ENCODE measurements at places on chromosomes 4 and X.

- DNase-seq: no peak
These were observed 8.7 kb upstream of the SHOX start for GRCh38 chrX:621705-622503.

GRCh38 chrX:139083191-139083590 lies 371.7 kb upstream of the FGF13 start:
- DNase-seq: no peak

GRCh38 chr4:186792728-186793366 lies 69.2 kb upstream of the FAT1 start:
- DNase-seq: no peak

DNA sequence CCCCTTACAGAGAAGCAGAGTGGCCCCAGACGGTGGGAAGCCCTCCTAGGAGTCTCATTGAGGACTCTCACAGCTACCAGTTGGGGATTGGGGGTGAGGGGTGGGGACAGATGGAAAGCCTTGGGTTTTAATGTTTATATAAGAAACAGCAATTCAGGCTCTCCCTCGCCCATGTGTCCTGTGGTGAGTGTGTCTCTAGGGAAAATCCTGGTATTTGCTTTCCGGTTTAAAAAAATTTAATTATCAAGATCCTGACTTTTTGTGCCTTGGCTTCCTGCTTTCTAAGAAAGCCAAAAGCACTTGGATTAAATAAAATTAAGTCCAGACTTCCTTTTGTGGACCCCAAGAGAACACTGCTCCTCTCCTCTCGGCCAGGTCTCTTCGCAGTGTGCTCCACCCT lies 93.8 kb downstream of the SOWAHB start:
- no peak for DNase-seq

DNA sequence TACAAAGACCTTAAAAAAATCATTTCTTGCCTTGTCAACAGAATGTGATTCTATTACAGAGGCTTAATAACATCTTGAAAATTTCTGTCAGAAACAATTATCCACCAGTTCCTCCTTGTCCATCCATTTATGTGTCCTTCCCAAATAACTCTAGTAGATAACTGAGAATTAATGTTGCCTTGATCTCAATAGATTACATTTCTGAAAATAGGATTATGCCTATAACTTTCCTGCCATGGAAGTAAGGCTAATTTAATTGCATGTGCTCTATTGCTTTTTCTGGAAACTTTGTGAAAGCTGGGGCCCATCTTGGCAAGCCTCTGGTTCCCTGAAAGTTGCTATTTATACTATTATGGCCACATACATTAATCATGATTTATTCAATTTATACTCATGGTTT lies 76.2 kb upstream of the UNC5C start:
- no peak for DNase-seq

DNA sequence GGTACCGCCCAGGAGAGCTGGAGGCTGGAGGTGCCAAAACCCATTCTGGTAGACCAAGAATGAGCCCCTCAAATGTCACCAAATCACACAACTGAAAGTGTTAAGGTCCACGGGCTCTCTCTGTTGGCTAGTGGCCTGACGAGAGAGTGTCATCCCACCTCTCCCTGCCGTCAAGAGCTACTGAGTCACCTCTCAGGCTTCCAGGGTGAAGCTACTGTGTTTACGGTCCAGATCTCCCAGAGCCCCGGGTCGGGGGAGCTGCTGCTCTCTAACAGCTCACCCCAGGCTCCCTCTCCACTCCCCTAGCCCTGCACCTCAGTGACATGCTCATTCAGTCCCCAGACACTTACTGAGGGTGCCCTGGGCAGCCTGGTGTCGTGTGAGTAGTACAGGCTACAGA lies 59.2 kb downstream of the ADGRG2 start:
- no peak for DNase-seq

DNA sequence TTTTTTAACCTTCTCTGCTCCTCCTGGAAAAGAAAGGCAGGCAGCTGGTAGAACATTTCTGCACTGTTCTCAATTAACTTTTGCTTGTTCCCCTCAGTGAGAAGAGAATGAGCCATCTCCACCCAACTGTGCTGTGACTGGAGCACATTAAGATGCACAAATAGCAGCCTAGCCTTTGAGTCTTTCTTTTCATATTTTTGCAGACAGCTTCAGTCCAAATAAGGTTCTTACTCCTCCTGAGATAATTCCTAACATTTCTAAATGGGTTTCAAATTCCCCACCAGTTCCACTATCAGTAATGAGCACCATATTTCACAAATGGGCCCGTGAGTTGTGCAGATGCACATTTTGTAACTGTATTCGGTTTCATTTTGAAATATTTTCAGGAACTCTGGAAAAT lies 118.6 kb downstream of the SPCS3 start:
- no peak for DNase-seq

- no peak for DNase-seq
These were observed 371.4 kb upstream of the FAM241A start for GRCh38 chr4:111773858-111774257.

DNA sequence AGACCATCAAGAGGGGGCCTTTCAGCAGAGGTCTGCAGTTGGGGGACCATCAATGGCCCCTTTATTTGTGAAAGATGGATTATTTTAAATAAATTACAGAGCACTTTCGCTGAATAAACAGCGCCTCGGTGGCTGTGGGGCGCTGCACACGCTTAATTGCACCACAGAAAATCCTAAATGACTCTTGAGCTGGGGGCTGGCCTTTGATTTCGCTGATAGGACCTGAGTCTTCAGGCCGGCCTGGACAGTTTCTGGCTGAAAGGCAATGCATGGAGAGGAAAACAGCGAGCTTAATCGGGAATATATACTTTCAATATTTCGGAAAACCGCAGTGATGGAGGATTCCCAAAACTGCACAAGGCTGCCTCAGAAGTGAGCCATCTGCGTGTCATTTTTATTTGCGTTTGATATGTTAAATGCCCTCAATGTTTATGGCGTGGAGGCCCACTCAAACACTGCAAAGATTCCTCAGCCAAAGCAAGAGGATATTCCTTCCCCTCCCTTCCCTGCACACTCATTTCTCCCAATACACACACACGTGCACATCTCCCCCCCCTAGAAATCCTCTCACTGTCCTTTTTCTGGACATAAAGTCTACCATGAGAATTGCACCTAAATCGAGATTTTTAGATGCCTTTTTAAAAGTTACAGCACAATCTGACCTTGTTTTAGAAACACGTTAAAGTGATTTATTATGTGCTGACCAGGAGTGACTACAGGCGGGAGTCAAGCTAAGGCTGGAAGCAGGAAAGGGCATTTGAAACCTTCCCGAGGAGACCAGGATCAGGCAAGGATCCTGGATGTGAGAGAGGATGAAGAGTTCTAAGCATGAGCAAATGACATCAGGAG lies 340.7 kb downstream of the RAB28 start:
- no peak for DNase-seq

DNA sequence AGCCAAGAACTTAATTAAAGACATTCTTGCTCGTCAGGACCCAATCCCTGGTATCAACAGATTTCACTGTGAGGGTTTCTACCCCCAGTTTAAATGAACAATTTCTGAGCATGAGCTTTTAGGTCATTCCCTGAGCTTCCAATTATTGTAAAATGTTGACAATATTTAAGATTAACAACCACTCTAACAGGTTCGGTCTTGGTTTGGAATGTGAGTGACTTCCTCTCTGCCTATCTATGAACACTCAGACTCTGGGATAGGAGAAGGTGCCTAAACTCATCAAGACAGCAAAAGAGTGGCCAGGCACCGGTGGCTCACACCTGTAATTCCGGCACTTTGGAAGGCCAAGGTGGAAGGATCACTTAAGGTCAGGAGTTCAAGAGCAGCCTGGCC lies 82.9 kb upstream of the TMEM150C start:
- no peak for DNase-seq

DNA sequence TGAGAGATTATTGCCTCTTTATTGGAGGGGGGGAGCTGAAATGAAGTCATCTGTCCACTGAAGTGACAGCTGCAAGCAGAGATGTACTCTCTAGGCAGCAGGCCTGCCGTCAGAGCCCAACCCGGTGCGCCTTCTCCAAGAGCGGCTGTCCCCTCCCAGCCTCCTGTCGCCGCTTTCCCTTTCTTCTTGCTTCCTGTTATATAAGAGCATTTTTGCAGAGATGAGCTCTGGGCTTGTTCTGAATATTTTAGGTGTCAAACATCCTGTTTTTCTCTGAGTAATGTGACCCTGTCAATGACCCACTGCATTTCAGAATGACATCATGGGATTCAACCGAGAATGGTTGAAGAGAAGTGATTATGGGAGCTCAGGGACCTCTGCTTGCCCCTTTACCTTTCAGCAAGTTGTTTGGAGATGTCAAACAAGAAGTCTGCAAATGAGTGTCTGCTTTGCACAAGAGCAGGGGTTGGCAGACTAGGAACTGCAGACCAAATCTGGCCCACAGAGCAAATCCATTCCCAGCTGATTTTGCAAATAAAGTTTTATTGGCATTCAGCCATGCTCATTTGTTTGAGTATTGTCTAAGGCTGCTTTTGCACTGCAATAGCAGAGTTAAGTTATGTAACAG lies 79.9 kb downstream of the SLC9A6 start:
- no peak for DNase-seq

DNA sequence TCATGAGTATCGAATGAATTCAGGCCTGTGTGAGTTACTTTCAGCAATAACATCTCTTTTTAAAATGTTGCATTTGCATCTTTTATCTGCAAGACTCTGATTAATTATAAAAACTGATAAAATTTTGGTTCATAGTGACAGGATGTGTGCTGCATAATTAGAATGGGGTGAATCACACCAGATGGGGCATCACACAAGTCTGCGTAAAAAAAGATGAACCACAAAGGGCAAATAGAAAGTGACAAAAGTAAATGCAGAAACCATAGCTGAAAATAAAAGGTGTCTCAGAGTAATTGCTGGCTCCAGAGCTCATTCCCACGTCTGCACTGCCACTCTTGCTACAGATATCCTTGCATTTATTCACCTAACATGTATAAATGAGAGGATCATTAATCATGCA lies 131.1 kb downstream of the HS3ST1 start:
- DNase-seq: no peak

GRCh38 chr4:531076-531475 lies 32.1 kb downstream of the PIGG start:
- DNase-seq: no peak

DNA sequence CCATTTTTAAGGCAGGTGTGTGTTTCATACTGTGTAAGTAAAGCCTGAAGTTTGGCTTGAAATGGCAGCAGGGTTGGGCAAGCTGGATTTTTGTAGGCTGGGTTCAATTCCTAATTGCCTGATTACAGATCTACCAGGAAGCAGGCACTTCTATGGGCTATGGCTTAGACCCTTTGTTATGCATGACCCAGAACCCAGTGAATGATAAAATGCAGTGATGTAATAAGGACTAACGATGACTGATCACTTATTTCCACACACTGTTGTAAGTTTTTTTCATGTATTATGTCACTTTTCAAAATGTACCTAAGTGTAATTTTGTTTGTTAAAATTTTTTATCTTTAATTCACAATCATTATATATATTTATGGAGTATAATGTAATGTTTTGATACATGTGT lies 8.6 kb downstream of the LANCL3 start:
- DNase-seq: no peak

GRCh38 chr4:108143515-108143914 lies 25.2 kb downstream of the LEF1 start:
- no peak for DNase-seq

DNA sequence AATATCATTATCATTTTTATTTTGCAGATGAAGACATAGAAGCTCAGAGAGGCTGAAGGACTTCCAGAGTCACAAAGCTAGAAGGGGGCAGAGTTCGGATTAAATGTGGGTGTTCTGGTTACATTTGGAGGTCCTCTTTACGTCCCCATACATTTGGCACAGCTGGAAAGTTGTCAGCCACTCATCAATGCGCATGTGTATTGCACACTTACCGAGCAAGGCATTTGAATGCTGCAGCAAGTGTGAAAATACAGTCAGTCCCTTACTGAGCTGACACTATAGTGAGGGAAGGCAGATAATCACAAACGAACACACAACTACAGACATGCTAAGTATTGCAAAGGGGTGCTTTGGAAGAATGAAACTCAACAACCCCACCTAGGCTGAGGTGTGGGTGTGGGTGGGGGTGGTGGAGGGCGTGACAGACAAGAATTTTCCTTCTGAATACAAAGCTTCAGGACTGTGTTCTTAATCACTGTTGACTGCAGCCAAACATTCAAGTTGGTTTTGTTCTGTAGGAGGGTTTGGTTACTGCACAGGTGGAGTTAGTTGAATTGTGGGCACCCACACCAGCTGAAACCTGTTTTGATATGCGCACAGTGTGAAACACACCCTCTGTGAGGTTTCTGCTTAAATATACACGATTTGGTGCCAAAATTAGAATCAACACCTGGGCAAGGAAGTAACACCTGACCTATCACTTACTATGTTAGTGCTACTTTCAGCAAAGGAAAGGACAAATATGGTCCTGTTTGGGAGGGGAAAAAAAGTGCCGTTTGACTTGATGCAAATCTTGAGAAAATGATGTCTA lies 72.4 kb downstream of the COQ2 start:
- peak; percentile 86 for DNase-seq

- DNase-seq: no peak
These were observed 325.5 kb upstream of the SLC7A11 start for GRCh38 chr4:138567696-138568095.

DNA sequence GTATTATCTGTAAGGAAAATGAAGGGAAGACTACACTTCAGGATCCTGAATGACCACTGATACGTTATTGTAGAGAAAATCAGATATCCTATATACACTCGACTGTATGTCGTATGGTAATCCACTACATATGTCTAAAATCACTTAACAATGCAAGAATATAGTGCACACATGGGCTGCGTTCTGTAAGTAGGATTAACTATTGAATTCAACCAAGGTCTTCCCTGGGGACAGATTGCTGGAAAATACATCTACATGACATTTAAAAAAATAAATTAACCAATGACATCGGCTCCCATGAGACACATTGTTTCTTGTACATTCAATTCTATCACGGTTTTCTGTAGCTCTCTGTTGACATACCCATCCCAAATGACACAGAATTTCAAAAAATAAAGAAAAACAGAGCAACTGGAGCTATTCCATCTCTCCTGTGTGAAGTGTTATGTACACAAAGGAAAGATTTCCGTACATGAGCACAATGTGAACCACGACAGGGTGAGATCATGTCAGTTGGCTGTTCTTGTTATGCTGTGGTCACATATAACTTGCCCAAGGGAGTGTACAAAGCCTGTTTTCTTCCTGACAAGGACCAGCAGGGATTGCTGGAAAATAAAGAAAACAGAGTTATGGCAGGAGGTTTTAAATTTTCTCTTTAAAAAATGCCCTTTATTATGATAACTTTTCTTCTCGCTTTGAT lies 6.1 kb downstream of the ENOX2 start:
- DNase-seq: no peak

DNA sequence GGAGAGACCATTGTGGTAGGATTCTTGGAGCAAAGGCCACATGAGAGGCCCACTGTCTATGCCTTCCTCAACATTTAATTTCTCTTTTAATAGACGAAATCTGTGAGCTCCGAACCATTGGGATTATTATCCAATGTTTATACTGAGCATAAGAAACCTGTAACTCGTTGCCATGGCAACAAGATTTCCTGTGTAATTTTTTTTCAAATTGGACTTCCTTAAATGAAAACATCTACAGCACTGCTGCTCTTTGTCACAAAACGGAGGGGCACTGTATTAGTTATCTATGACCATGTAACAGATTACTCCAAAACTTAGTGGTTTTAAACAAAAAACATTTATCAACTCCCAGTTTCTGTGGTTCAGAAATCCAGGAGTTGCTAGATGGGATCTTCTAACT lies 38.7 kb downstream of the PPP1R2C start:
- peak; percentile 74 for DNase-seq

Measured in B cell (primary cell).